ENCODE measurements at places on chromosomes 3 and 15. TPM values are rescaled to one million over a fixed set of nuclear protein-coding genes. Genes with fewer than 3 reads are reported as not detected.

- peak; percentile 6 for ATAC-seq
Measured at GRCh38 chr15:93035953-93036810, 52.8 kb downstream of the RGMA start.

GRCh38 chr15:30953183-30953582, 38.2 kb downstream of the MTMR10 start:
- no peak for ATAC-seq

The ACSBG1 gene
- total RNA-seq = 0.79 TPM

The CSTA gene
- 0.85 TPM for total RNA-seq

The TAGLN3 gene
- 218 TPM for total RNA-seq

DNA sequence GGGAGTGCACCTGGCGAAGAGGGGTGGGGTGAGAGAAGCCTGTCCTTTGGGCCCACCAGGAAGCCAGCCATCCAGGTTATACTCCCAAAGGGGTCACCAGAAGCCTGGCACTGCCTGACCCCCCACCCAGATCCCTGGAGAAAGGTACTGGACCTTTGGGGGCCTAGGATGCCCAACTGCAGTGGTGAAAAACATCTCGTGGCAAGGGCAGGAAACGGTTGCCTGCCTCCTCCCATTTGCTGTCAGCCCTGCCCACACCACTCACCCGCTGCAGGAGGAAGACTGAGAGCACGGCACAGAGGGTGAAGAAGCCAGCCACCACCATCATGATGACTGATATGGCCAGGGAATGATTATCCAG, 2.2 kb upstream of the ULK3 start:
- no peak for ATAC-seq

The SMCO1 gene
- 0.28 TPM for total RNA-seq

The HESX1 gene
- total RNA-seq = 2.9 TPM

The ATP10A gene
- total RNA-seq = 1.1 TPM

- ATAC-seq = no peak
Measured at GRCh38 chr3:21226086-21226485, 524.9 kb downstream of the ZNF385D start.

GRCh38 chr15:23420806-23421575, 26.1 kb downstream of the GOLGA6L2 start:
- ATAC-seq = no peak

- no peak for ATAC-seq
Measured at GRCh38 chr3:17179381-17180205, 294.8 kb downstream of the PLCL2 start.

The LINGO1 gene
- total RNA-seq = 1.2 TPM

- no peak for ATAC-seq
Measured at GRCh38 chr3:111781561-111782446, 77.3 kb upstream of the PHLDB2 start.

- ATAC-seq = no peak
Measured at GRCh38 chr3:23490459-23490858, 287.3 kb downstream of the UBE2E2 start.

- ATAC-seq = peak; percentile 69
Measured at GRCh38 chr3:150744041-150744918, 18.7 kb downstream of the SIAH2 start.

- ATAC-seq = no peak
Measured at GRCh38 chr3:38343797-38344594, 2.6 kb upstream of the XYLB start.

DNA sequence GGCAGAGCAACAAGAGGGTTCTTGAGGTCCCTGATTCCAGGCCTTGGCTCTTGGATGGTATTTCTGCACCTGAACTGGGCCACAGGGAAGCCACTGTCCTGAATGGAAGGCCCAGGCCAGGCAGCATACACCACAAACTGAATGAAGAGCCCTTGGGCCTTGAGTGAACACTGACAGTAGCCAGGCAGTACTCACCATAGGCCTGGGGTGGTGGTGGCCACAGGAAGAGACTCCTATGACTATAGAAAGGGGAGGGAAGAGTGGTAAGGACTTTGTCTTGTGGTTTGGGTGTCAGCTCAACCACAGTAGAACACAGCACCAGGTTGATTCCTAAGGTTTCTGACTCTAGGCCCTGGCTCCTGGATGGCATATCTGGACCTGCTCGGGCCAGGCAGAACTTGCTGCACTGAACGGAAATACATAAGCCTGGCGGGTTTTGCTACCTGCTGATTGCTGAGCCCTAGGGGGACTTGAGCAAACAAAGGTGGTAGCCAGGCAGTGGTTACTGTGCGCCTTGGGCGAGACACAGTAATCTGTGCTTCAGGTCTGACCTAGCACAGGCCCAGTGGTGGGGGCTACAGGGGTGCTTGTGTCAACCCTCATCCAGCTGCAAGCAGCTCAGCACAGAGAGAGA, 241.4 kb downstream of the ISL2 start:
- no peak for ATAC-seq

DNA sequence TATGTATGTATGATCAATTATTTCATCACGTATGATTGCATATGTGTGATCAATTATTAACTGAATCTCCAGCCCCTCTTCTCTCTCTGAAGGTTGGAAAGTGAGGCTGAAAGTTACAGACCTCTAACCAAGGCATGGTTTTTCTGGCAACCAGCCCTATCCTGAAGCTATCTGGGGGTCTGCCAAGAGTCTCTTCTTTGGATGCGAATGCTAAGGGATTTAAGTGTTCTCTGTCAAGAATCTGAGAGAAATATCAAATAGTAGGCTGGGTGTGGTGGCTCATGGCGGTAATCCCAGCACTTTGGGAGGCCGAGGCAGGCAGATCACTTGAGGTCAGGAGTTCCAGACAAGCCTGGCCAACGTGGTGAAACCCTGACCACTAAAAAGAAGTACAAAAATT, 8.1 kb downstream of the NKTR start:
- ATAC-seq = no peak
